ENCODE measurements at places on chromosomes 2 and 18. TPM values are rescaled to one million over a fixed set of nuclear protein-coding genes. Genes with fewer than 3 reads are reported as not detected.

DNA sequence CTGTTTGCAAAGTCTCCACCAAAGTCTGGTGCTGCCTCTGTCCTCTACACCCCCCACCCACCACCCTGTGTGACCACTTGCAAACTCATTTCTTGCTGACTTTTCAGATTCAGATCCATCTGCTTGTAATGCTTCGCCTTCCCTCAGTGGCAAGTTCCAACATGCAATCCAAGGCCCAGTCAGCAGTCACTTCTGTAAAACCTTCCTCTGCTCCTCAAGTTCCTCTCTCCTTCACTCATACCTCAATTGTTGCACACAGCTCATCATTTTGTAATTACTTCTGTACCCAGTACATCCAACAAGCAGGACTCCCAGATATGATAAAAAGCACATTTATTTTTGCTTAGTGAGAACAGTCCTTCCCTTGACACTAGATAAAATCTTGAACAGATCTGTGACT is 6.5 kb upstream of the LOXHD1 start:
- H3K36me3 ChIP-seq, result no peaks in the 10 kb centered on the region
- no peaks in the 10 kb centered on the region for H3K27me3 ChIP-seq
- DNase-seq, result no peak
- H3K27ac ChIP-seq, result no peak overlapping the region
- no peak overlapping the region for H3K4me3 ChIP-seq

DNA sequence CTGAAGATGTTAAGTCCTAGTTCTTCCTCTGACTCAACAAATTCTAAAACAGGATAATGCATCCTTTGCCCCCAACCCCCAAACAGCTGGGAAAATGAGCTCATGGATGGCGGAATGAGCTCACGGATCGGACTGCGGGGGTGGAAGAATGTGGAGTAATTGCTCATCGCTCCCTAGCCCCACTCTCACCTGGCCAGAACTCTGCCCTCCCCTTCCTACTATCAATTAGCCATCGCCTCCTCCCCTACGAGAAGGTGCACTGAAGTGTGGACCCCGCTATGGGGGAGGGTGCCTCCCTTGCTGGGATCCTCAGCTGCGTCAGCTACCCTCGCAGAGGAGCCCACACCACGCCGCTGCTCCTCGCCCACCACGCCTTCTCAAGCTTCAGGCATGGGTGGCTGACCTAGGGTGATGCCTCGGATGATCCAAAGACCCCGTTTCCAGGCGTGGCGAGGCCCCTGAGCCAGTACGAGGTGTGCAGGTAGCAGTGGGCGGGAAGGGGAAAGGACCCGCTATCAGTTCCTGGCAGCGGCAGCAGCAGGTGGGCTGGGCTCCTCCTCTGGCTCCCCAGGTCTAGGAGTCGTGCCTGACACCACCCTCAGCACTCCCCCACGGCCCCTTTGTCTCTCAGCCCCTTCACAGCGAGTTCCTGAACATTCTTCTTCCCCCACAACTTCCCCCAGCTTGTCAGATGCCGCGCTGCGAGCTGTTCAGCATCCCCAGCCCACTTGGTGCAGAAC is 82.1 kb upstream of the POMC start:
- H3K27me3 ChIP-seq, result no peaks in the 10 kb centered on the region
- H3K4me3 ChIP-seq, result no peak overlapping the region
- H3K4me1 ChIP-seq, result peaks cover 21% of the 10 kb centered on the region

- no peak overlapping the region for H3K27ac ChIP-seq
- H3K4me3 ChIP-seq, result no peak overlapping the region
- no peak for DNase-seq
- H3K4me1 ChIP-seq, result no peaks in the 10 kb centered on the region
- H3K36me3 ChIP-seq, result no peaks in the 10 kb centered on the region
- H3K27me3 ChIP-seq, result no peaks in the 10 kb centered on the region
Observed at GRCh38 chr2:240953426-240954410, 44.7 kb upstream of the SNED1 start.

GRCh38 chr18:10035281-10035991 is 121.6 kb downstream of the VAPA start:
- H3K4me3 ChIP-seq, result no peak overlapping the region
- H3K27ac ChIP-seq, result no peak overlapping the region
- H3K36me3 ChIP-seq, result no peaks in the 10 kb centered on the region

GRCh38 chr2:98489971-98490962 is 45.6 kb downstream of the INPP4A start:
- H3K4me3 ChIP-seq, result no peak overlapping the region
- H3K27me3 ChIP-seq, result no peaks in the 10 kb centered on the region
- DNase-seq, result no peak
- peaks cover 84% of the 10 kb centered on the region for H3K4me1 ChIP-seq
- peak overlapping the region; percentile 17 for H3K27ac ChIP-seq
- no peaks in the 10 kb centered on the region for H3K36me3 ChIP-seq

DNA sequence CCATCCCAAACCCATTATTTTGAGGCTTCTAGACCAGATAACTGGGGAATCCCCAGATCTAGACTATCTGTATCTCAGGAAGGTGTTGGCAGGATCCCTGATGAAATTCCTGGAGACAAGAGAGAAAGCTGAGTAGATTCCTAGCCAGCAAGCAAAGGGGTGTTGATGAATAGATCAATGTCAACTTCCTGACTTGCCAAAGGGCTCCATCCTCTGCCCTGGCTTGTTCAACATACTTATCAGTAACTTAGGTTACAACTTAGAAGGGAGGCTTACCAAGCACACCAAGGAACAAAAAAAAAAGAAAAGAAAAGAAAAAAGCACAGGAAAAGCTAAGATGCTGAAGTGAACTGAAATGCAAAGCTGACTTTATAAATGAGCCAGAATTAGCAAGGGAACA is 53.3 kb downstream of the TNS1 start:
- no peak for DNase-seq
- H3K4me3 ChIP-seq, result no peak overlapping the region
- no peaks in the 10 kb centered on the region for H3K27me3 ChIP-seq
- H3K4me1 ChIP-seq, result peaks cover 99% of the 10 kb centered on the region
- peak overlapping the region; percentile 97 for H3K27ac ChIP-seq

GRCh38 chr2:219459460-219460311 is 25.0 kb downstream of the SPEG start:
- H3K36me3 ChIP-seq, result peaks cover 26% of the 10 kb centered on the region
- DNase-seq, result no peak
- H3K27me3 ChIP-seq, result no peaks in the 10 kb centered on the region
- peaks cover 92% of the 10 kb centered on the region for H3K4me1 ChIP-seq

GRCh38 chr2:60759654-60760053 is 3.6 kb downstream of the PAPOLG start:
- no peak overlapping the region for H3K27ac ChIP-seq
- no peaks in the 10 kb centered on the region for H3K27me3 ChIP-seq
- DNase-seq, result no peak
- peaks cover 26% of the 10 kb centered on the region for H3K4me1 ChIP-seq
- H3K36me3 ChIP-seq, result peaks cover 48% of the 10 kb centered on the region

The MEMO1 gene
- 29.9 TPM for total RNA-seq

- H3K27ac ChIP-seq, result no peak overlapping the region
- H3K27me3 ChIP-seq, result no peaks in the 10 kb centered on the region
- no peaks in the 10 kb centered on the region for H3K36me3 ChIP-seq
- no peak for DNase-seq
- H3K4me3 ChIP-seq, result no peak overlapping the region
Observed at GRCh38 chr2:136248242-136248641, 130.3 kb upstream of the CXCR4 start.

The SNORC gene
- total RNA-seq, result 2.0 TPM

The IL1R2 gene
- total RNA-seq, result 7.4 TPM

DNA sequence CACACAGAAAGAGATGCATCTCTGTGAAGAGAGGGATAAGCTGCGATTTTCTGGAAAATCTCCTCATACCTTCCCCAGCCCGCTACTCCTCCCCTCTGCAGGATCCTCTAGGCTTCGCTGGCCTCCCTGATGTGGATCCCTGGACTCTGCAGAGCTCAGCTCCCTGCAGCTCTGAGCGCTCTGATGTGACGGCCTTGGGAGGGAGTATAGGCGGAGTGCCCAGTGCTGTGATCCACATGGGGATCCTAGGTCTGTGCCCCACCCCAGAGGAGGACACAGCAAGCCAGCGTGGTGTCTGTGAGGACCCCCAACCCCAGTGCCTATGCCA is 111.0 kb downstream of the GYPC start:
- H3K27ac ChIP-seq, result no peak overlapping the region
- no peak overlapping the region for H3K4me3 ChIP-seq
- H3K4me1 ChIP-seq, result no peaks in the 10 kb centered on the region

Data from esophagus muscularis mucosa (tissue), 4 donors.